NCI-H187 (cell line): ENCODE measurements at places on chromosomes 7 and 10.

DNA sequence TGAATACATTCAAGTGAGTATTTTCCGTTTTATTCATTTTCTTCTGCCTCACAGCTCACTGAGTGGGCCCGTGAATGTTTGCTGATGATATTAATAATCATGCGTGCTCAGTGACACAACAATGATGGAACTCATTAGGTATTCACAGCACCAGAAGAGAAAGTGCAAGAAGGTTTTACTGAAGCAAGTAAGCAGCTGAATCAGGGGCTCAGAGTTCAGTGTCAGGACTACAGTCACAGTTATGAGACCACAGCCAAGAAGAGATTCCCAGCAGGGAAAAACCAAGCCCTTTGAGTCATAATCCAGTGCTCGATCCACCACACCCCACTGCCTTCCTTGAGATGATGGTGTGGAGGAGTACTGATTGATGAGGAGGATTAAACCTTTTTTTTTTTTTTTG is 247.4 kb downstream of the KIAA1217 start:
- DNase-seq = no peak

- no peak for DNase-seq
Observed at GRCh38 chr10:79068203-79068561, 584 bp upstream of the ZMIZ1 start.

GRCh38 chr7:88756802-88757201 is 2.7 kb upstream of the ZNF804B start:
- no peak for DNase-seq

- no peak for DNase-seq
Observed at GRCh38 chr7:22346383-22347107, 10.4 kb downstream of the RAPGEF5 start.

DNA sequence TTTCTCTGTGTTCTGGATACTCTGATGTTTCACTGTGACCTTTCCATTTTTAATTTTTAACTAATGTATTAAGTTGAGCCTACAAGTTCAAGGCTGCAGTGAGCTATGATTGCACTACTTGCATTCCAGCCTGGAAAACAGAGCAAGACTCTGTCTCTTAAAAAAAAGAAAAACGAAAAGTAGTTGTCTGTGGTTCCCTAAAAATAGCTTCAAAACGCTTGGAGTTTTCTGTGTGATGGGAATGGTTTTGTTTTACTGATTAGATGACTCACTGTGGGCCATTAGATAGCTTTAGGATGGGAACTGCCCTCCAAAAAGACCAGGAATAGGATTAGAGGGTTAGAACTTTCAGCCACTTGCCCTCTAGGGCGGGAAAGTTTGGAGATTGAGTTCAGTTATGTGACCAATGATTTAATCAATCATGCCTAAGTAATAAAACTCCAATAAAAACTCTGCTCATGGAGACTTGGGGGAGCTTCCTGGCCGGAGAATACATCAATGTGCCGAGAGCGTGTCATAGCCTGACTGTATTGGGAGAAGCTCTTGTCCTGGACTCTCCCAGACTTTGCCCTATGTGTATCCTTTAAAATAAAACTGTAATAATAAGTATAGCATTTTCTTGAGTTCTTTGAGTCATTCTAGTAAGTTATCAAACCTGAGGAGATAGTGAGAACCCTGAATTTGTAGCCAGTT is 147.1 kb downstream of the LYZL1 start:
- DNase-seq = no peak

- DNase-seq = peak; percentile 4
Observed at GRCh38 chr7:97555857-97556421, 175.9 kb upstream of the TAC1 start.

GRCh38 chr10:77165445-77166208 is 472.0 kb downstream of the KCNMA1 start:
- peak; percentile 5 for DNase-seq

DNA sequence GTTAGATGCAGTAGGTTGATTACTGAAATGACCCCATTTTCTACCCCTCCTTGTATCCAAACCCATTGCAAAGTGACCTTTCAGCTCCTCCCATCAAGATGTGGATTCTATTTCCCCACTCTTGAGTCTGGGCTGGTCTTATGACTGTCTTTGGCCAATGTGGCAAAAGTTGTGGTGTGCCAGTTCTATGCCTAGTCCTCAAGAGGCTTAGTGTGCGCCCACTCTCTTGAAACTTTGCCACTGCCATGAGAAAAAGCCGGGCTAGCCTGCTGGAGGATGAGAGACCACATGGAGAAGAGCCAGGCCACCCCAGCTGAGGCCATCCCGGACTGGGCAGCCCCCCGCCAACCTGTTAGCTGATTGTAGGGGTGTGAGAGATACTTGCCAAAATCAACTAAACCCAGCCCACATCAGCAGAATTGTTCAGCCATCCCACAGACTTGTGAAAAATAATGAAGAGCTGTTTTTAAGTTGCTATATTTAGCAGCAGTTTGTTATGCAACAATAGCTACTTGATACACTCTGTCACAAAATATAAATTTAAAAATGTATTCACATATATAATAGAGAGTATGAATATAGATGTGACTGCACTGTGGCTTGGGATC is 131.0 kb upstream of the PALS2 start:
- no peak for DNase-seq

DNA sequence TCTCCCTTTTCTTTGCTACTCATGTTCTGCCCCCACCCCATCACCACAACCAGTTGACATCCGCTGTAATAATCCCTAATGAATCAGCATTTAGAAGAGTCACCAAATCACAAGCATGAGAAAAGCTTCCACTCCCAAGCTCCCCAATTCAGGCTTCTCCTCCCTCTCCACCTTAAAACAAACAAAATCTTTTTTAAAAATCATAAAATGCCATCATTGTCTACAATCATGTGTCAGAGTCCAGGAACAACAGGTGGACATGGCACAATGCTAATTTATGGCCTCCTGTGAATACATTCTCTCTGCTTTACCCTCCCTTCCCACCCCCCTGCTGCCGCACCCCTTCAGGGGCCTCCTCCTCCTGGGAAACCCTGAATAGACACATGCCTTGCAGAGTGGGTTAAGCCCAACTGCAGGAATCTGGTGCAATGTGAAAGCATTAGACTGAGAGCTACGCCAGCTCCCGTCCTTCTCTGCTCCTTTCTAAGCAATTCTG is 3.7 kb downstream of the LRRC4 start:
- DNase-seq = no peak

DNA sequence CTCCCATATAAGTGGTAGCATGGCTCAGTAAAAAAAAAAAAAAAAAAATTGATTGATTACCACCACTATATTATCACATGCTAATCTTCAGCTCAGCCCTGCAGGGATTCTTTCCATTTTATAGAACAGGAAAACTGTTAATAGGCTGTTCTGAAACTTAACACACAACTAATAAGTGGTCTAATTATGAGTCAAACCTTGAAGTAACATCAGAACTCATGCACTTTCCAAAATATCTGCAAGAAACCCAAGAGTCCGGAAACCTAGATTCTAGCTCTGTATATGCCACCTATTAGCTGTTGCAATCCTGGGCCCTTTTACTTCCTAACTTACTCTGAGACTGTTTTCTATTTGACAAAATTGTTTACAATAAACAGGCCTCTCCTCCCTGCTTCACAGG is 23.9 kb downstream of the SEM1 start:
- no peak for DNase-seq

DNA sequence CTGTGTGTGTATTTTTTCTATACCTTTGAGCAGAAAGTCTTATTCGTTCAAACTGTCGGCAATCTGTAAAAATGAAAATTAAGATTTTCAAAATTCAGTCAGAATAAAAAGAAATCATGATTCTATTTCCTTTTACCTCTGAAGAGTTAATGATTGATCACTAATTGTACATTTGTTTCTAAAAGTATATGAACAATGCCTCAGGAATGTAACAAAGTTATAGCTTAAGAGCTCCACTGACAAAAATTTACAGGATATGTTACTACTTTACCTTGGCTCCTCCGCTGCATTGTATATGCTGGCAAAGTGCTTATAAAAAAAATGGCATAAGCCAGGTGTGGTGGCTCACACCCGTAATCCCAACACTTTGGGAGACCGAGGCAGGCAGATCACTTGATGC is 225.7 kb downstream of the VTI1A start:
- DNase-seq = no peak

GRCh38 chr7:69457595-69458504 is 140.4 kb upstream of the AUTS2 start:
- no peak for DNase-seq

- no peak for DNase-seq
Observed at GRCh38 chr7:82605247-82605864, 161.8 kb upstream of the CACNA2D1 start.

DNA sequence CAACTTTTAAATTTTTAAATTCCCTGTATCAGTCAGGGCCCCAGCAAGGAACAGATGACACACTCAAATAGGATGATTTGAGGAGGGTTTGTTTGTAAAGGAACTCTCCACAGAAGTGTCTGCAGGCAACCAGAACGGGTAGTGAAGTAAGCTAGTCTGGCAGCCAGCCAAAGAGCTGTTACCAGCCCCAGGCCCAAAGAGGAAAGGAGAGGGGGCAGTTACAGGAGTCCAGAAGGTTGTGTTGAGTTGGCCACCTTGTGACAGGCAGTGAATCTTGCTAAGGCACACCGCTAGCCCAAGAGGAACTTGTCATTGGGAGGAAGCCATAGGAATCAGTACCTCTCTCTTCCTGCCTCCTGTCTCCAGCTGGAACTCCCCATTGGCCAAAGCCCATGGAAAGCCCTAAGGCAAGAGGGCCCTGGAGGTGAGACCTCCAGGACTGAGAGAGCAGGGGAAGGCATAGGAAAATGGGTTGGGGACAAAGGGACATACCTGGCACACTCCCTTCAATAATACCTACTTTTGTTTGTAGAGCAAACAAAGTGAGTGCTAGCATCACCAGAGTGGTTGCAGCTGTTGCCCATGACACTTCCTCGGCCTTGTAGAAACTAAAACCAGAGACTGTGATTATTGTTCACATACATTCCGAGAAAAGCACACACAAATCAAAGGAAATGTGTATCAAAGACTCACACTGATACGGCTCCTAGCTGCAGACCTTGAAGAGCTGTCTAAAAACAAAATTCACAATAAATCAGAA is 25.4 kb upstream of the GATAD1 start:
- peak; percentile 84 for DNase-seq
